K562 (cell line): ENCODE measurements at places on chromosomes 16 and 17. TPM values are rescaled to one million over a fixed set of nuclear protein-coding genes. Genes with fewer than 3 reads are reported as not detected.
A peak's percentile ranks its signal among the peaks of the same experiment; 100 is the strongest.

- H3K4me3 ChIP-seq = no peak overlapping the region
- peaks cover 32% of the 10 kb centered on the region for H3K27me3 ChIP-seq
- H3K4me1 ChIP-seq = no peaks in the 10 kb centered on the region
- no peak overlapping the region for H3K27ac ChIP-seq
Observed at GRCh38 chr17:61318684-61319098, 81.0 kb upstream of the TBX2 start.

DNA sequence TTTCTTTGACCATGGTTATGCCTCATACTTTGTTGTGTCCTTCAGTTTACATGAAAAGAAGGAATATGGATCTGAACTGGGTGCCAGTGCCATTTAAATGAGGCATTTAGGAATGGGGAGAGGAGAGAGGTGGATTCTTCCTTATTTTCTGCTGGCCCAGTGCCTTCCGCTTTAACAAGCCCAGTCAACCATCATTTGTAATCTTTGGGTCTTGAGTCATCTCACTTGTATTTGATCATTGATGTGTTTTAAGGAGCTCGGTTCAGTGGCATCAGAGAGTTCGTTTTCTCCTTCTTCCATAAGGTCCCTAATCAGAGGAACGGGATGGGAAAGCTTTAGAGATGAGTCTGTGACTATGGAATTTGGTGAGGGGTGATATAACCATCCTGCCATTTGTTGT, 334.9 kb downstream of the WWOX start:
- H3K36me3 ChIP-seq = no peaks in the 10 kb centered on the region; the same call in 2 of the 3 replicates
- peaks cover 3% of the 10 kb centered on the region; the same call in 1 of the 3 replicates for H3K4me1 ChIP-seq
- H3K4me3 ChIP-seq = no peak overlapping the region
- no peak overlapping the region for H3K27ac ChIP-seq
- H3K27me3 ChIP-seq = no peaks in the 10 kb centered on the region

DNA sequence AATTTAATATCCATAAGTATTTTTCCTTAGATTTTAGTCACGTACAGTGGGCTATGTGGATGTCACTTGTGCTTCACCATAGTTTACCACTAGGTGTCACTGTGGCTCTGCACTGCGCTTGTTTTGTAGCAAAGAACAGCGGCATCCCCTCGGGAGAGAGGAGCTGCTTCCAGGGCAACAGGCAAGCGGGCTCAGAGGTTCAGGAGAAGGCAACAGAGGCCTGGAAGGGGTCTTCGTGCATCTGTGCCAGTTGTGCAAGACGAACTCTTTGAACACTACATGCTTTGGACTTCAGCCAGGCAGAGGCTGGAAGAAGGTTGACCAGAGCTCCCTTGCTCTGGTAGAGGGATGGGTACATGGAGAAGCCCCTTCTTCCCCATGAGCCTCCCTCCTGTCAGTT, 20.6 kb downstream of the CYB561 start:
- peak; percentile 88 for DNase-seq
- no peak overlapping the region for H3K27ac ChIP-seq
- no peaks in the 10 kb centered on the region for H3K27me3 ChIP-seq
- H3K36me3 ChIP-seq = 0 out of 3 replicates have a peak, but pooled peaks cover 2% of the 10 kb centered on the region
- no peak overlapping the region for H3K4me3 ChIP-seq

DNA sequence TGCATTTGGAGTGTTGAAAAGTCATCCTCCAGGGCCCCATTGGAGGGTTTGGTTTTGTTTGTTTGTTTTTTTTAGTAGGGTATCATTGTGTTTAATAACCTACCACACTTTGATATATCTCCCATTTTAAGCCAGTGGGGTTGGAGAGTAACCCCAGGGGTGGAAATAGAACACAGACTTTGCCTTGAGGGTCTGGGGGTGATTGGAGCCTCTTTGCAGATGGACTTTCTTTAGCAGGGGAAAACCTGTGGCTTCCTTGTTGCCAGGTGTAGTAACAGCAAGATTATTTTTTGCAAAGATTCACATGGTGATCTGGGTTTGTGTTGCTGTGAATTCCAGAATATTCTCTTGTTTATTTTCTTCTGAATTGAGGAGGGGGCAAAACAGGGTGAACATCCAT, 1.5 kb downstream of the ABCC1 start:
- H3K4me1 ChIP-seq = peaks cover 27% of the 10 kb centered on the region; the same call in 2 of the 3 replicates
- peaks cover 10% of the 10 kb centered on the region; the same call in 2 of the 3 replicates for H3K36me3 ChIP-seq
- H3K27me3 ChIP-seq = no peaks in the 10 kb centered on the region
- peak overlapping the region; percentile 90 for H3K4me3 ChIP-seq
- peak overlapping the region; percentile 83 for H3K27ac ChIP-seq
- DNase-seq = no peak

- peaks cover 16% of the 10 kb centered on the region for H3K4me1 ChIP-seq
Observed at GRCh38 chr16:67001726-67002125, 13.3 kb downstream of the CES4A start.

- peaks cover 30% of the 10 kb centered on the region; the same call in 2 of the 3 replicates for H3K36me3 ChIP-seq
- peak; percentile 29 for DNase-seq
- no peaks in the 10 kb centered on the region for H3K4me1 ChIP-seq
- H3K27me3 ChIP-seq = no peaks in the 10 kb centered on the region
- no peak overlapping the region for H3K4me3 ChIP-seq
Observed at GRCh38 chr16:11060842-11061241, 116.5 kb downstream of the CLEC16A start.

- H3K27ac ChIP-seq = no peak overlapping the region
- no peaks in the 10 kb centered on the region for H3K27me3 ChIP-seq
- no peaks in the 10 kb centered on the region for H3K36me3 ChIP-seq
- no peak for DNase-seq
- no peaks in the 10 kb centered on the region for H3K4me1 ChIP-seq
- no peak overlapping the region for H3K4me3 ChIP-seq
Observed at GRCh38 chr16:59126486-59126885, 392.4 kb upstream of the GOT2 start.

DNA sequence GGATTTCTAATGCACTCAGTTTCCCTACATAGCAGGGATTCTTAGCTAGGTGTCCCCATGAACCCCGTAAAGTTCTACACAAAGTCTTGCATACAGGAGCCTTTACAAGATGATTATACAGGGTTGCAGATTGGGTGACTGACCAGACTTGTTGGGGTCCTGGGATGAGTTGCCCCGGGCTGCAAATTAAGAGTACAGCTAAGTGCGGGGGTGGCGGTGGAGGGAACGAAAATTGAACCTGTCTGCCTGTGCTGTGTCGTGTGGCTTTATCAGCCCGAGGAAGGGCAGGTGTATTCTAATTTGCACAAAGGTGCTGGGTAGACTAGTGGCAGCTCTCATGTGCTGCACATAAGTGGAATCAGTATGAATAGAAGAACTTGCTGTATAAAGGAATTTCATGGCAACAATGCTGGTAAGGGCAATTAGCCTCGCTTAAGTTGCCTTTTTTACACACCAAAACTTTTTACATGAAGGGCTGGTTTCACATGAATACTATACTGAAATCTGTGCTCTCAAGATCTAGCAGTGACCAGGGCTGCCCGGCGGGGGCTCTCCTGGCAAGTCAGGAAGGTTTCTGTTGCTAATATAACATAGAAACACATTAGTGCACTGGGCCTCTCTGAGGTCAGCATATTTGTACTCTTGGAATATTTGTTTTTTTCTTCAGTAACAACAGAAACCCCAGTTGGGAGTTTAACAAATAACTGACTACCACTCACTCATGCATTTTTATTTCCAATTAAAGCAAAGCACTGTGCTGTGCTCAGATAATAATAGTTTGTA, 50.7 kb downstream of the ADCY7 start:
- no peak overlapping the region for H3K4me3 ChIP-seq
- DNase-seq = no peak
- no peak overlapping the region for H3K27ac ChIP-seq
- peaks cover 96% of the 10 kb centered on the region for H3K36me3 ChIP-seq
- H3K27me3 ChIP-seq = no peaks in the 10 kb centered on the region

GRCh38 chr17:64497565-64498035, 746 bp upstream of the POLG2 start:
- H3K4me3 ChIP-seq = peak overlapping the region; percentile 69
- peaks cover 4% of the 10 kb centered on the region; the same call in 1 of the 2 replicates for H3K4me1 ChIP-seq
- peak overlapping the region; percentile 90 for H3K27ac ChIP-seq
- H3K27me3 ChIP-seq = no peaks in the 10 kb centered on the region
- DNase-seq = no peak

- H3K36me3 ChIP-seq = peaks cover 25% of the 10 kb centered on the region; the same call in 2 of the 3 replicates
- H3K27me3 ChIP-seq = no peaks in the 10 kb centered on the region
- no peaks in the 10 kb centered on the region for H3K4me1 ChIP-seq
- no peak for DNase-seq
- no peak overlapping the region for H3K27ac ChIP-seq
- no peak overlapping the region for H3K4me3 ChIP-seq
Observed at GRCh38 chr17:5344914-5345313, 62.8 kb downstream of the RABEP1 start.

DNA sequence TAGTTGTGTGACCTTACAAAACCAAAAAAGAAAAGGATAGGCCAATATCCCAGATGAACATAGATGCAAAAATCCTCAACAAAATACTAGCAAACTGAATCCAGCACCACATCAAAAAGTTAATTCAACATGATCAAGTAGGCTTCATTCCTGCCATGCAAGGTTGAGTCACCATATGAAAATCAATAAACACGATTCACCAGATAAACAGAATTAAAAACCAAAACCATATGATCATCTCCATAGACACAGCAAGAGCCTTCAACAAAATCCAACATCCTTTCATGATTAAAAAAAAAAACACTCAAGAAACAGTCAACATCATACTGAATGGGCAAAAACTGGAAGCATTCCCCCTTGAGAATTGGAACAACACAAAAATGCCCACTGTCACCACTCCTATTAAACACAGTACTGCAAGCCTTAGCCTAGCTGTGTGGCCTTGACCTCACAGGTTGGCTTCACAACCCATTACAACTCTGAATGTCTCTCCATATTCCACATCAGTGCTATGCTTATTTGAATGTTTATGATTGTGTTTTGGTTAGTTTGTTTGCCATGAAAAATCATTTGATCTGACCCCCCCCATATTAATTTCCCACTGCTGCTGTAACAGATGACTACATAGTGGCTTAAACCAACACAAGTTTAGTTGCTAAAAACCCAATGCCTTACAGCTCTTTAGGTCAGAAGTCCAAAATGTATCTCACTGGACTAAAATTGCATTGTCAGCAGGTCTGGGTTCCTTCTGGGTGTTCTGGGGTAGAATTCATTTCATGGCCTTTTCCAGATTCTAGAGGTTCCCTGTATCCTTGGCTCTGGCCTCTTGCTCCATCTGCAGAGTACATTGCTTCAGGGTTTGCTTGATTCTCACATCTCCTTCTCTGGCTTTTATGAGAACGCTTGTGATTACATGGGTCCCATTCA, 257.1 kb upstream of the DYNLRB2 start:
- no peaks in the 10 kb centered on the region for H3K4me1 ChIP-seq
- no peak overlapping the region for H3K27ac ChIP-seq
- no peak for DNase-seq
- H3K4me3 ChIP-seq = no peak overlapping the region

- no peak overlapping the region for H3K27ac ChIP-seq
- H3K27me3 ChIP-seq = no peaks in the 10 kb centered on the region
- no peak overlapping the region for H3K4me3 ChIP-seq
- peaks cover 72% of the 10 kb centered on the region for H3K4me1 ChIP-seq
- DNase-seq = no peak
Observed at GRCh38 chr17:75509528-75510258, 5.6 kb downstream of the CASKIN2 start.

DNA sequence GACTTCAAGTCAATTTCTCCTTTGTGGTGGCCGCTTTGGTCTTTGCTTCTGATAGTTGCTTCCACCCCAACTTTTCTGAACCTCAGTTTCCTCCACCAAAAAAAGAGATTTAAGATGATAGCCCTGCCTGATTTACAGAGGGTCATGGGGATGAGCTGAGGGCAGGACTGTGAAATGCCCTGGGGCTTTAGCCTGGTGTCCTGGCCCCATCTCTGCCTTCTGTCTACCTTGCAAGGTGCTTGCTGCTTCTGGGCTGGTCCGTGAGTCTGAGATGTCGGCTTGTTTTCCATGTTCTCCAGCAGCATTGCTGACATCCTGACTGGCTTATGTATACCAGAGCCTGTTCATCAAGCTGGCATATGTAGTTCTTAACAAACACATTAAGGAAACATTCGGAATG, 191.9 kb upstream of the MPHOSPH6 start:
- no peak overlapping the region for H3K27ac ChIP-seq
- H3K27me3 ChIP-seq = no peaks in the 10 kb centered on the region
- no peaks in the 10 kb centered on the region for H3K4me1 ChIP-seq
- no peak for DNase-seq

DNA sequence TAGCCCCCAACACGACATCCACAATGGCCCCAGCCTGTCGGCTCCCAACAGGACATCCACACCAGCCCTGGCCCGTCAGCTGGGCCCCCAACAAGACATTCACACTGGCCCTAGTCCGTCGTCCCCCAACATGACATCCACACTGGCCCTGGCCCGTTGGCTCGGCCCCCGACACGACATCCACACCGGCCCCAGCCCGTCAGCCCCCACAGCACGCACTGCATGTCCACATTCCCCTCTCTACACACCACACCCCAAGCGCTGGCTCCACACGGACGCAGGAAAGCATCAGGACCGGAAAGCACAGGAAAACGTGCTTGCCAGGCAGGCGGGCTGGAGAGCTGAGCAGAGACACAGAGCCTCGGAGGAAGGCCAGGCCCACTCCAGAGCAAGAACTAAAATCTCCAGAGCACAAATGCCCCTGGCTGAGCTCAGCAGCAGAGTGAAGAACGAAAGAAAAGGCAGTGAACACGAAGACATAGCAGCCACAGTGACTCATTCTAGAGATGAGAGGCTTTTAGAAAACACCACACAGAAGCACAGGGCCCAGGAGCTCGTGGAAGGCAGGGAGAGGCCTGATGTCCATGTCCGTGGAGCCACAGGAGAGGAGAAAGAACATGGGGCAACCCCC, 50.6 kb downstream of the LMF1 start:
- no peak overlapping the region for H3K4me3 ChIP-seq
- no peak for DNase-seq
- H3K36me3 ChIP-seq = no peaks in the 10 kb centered on the region
- H3K4me1 ChIP-seq = peaks cover 30% of the 10 kb centered on the region; the same call in 1 of the 2 replicates
- no peak overlapping the region for H3K27ac ChIP-seq
- peaks cover 54% of the 10 kb centered on the region for H3K27me3 ChIP-seq

- no peak for DNase-seq
- H3K4me1 ChIP-seq = no peaks in the 10 kb centered on the region
- H3K36me3 ChIP-seq = no peaks in the 10 kb centered on the region
Observed at GRCh38 chr16:57374067-57374534, 1.8 kb downstream of the CX3CL1 start.

DNA sequence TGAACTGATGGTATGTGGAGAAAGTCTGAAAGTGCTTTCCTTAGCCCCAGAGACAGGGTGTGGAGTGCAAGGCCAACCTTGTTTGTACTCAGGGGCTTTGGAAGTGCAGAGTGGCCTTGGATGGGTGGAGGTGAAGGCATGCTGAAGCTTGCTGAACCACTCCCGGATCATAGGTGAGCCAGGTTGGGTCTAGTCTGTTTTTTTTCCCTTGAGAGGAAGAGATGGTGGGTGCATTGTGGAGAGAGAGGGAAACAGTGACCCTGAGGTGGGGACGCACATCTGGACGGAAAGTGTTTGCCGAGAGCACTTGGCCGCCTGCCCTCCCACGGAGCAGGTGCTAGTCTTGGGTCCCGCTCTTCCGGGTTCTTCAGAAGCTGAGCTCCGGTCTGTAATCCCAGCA, 12.5 kb downstream of the ABAT start:
- H3K4me3 ChIP-seq = no peak overlapping the region
- peaks cover 32% of the 10 kb centered on the region for H3K27me3 ChIP-seq
- no peak overlapping the region for H3K27ac ChIP-seq
- DNase-seq = no peak
- no peaks in the 10 kb centered on the region for H3K36me3 ChIP-seq
- H3K4me1 ChIP-seq = no peaks in the 10 kb centered on the region

CD300LB gene
- not detected in 2 replicates for total RNA-seq

RNU2-1 gene
- total RNA-seq = 9,315 and 9,527 TPM in 2 replicates

GPT2 gene
- total RNA-seq = 12.9 and 14.4 TPM in 2 replicates

FOXO3B gene
- total RNA-seq = 3.9 and 5.2 TPM in 2 replicates

PRSS36 gene
- total RNA-seq = 0.56 and 1.1 TPM in 2 replicates

GALR2 gene
- total RNA-seq = not detected in 2 replicates

DLX3 gene
- total RNA-seq = not detected in 2 replicates

KRT40 gene
- not detected in 2 replicates for total RNA-seq
